Right ventricle myocardium inferior (tissue), 1 donor: ENCODE measurements at places on chromosomes 6 and 20. TPM values are rescaled to one million over a fixed set of nuclear protein-coding genes. Genes with fewer than 3 reads are reported as not detected.

Gene MMP24
- 0.35 TPM for total RNA-seq

Gene ZMYND8
- 36.1 TPM for total RNA-seq

Gene MAFB
- total RNA-seq = 17.7 TPM

Gene GLP1R
- total RNA-seq = 6.8 TPM

Gene KHDC1
- 1.2 TPM for total RNA-seq

Gene GTSF1L
- total RNA-seq = not detected

DNA sequence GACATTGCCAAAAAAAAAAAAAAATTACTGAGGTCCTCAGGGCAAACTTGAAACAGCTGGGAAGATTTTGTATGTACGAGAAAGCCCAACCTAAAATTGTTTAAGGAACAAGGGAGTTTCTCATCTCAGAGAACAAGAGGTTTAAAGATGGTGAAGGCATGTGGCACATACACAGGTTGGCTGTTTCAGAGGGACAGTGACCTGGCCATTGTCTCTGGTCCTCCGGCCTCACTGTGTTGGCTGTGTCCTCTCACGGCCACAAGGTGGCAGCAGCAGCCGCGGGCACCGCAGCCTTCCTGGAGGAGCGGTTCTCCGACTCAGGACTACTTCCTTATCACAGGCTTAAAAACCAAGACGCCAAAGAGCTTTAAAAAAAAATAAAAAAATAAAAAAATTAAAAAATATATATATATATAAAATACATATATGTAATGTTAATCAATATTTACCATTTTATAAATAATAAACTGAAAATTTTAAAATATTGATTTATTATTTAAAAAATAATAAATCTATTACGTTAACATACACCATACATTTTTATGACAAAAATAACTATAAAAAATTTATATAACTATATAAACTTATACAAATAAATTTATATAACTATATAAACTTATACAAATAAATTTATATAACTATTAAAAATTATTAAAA, 52.8 kb downstream of the GTF2H5 start:
- peak; percentile 94 for DNase-seq

- no peak for DNase-seq
Observed at GRCh38 chr20:4110885-4111284, 95.5 kb upstream of the RNF24 start.

- DNase-seq = no peak
Observed at GRCh38 chr6:44430326-44430725, 42.8 kb downstream of the CDC5L start.

DNA sequence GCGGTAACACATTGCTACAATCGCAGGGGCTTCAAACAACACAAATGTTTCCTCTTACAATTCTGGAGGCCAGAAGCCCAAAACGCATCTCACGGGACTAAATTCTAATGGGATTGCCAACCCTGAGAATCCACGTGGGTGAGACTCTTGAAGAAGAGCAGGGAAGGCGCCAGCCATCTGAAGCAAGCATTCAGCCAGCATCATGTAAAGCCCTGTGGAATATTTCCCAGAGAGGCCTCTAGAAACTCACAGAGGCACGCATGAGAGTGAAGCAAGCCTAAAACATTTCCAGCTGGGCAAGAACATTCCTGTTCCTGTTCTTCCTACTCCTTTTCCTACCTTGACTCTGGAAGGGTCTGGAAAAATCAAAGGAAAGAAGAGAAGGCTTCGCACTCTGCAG, 19.6 kb upstream of the FNDC1 start:
- no peak for DNase-seq

- DNase-seq = no peak
Observed at GRCh38 chr6:1216488-1216974, 95.4 kb upstream of the FOXQ1 start.

DNA sequence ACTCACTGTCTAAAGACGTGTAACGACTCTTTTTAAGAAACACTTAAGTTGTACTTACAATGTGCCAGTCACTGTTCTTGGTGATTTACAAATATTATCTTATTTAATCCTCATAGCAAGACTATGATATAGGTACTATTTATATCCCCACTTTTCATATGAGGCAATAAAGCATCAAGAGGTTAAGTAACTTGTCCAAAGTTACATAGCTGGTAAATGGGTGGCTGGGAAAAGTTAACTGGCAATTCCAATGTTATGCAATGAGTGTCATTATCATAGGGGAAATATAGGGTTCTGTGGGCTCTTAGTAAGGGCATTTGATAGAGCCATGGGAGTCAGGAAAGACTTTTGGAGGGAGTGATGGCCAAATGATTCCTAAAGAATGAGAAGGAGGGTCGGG, 21.4 kb upstream of the RIPOR2 start:
- no peak for DNase-seq
